ENCODE measurements at places on chromosomes 2 and 18.

GRCh38 chr2:26576565-26577441 lies 64.4 kb downstream of the CIB4 start:
- no peak for DNase-seq

DNA sequence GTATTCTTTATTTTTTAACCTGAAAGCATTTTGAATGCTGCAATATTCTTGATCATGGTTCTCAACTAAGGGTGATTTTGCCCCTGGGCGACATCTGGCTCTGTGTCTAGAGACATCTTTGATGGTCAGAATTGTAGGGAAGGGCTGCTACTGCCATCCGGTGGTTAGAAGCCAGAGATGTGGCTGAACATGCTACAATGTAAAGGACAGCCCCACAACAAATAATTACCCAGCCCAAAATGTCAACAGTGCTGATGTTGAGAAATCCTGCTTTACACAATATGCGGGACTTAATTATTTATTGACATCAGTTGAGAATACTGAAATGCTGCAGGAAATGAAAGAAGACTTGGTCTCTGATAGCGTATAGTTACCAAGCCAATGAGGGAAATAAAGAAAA lies 37.5 kb upstream of the SERPINB2 start:
- peak; percentile 17 for DNase-seq

- peak; percentile 34 for DNase-seq
Observed at GRCh38 chr2:675982-676646, 1.1 kb downstream of the TMEM18 start.

DNA sequence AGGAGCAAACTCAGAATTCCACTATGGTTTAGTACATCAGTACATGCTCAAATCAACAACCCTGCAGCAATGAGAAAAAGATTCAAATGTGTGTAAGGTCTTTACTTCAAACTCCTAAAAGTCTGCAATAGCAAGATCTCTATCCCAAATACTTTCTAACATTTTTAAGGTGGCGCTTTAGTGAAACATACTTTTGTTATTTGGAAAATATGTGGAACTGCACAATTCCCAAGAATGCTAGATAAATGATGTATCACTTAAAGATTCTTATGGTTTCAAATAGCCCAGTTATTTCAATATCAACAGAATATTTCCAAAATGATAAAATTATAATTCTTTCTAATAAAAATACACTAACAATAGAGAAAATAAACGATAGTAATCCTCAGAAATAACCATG lies 227.6 kb upstream of the SMAD7 start:
- no peak for DNase-seq

GRCh38 chr2:241110607-241111439 lies 8.7 kb upstream of the MTERF4 start:
- peak; percentile 66 for DNase-seq

DNA sequence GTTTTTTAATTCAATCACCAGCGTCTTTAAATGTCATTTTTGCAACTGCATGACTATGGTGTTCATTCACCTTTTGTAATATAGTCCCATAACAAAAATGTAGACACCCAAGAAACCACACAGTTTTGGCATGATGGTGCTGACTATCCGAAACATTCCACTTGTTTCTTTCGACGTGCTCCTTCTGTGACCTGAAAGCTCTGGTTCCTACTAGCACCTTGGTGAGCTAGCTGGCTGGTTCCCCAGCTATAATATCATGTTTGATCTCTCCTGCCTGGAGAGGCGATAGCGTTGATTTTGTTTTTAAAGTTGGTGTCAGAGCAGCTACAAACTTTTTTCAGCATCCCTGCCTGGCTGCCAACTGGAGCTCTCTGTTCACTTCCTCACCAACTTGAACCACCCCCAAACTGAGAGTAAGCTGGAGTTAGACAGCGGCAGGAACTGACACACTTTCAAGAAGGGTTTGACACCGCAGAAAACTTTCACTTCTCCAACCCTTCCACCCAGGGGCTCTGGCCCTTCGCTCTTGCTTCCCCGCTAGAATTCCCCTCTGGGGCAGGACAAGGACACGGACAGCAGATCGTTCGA lies 1.1 kb downstream of the ATAD2B start:
- peak; percentile 76 for DNase-seq

DNA sequence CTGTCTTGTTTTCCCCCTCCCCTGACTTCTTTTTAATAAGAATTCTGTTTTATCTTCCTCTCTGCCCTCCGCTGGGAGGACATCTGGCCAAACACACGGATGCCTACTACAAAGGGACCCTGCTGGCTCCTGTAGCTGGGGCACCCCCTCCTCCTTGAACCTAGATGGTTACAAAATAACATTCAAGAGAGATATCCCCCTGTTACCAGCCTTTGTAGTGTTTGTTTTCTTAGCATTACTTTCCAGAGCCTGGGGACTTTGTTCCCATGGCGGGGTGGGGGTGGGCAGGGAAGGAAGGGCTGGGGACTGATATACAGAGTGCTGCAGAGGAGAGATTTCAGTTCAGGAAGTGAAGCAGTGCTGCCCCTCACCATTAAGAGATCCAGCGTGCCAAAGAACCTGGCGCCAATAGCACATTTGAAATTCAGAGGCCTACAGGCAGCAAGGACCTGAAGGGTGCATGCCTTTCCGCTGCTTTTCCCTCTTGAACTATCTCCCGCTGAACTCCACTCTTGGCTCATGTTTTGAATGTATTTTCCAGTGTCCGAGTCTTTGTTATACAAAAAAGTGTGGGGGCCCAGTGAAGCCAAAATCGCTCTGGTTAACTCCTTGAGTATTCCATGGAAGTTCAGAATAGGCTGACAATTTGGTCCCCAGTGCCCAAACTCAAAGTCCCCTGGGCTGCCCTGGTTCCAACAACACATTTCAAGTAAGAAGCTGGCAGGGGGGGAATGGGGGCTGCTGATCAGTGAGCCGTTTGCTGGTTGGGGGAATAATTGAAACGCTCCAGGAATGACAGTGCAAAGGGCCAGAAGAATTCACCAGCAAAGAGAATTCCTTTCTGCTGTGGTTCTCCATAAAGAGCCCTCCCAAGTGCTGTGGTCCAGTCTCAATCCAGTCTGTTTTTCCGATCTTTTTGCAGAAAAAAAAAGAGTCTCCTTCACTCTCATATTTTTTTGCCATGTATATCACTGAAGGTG lies 94.8 kb upstream of the THOC1 start:
- no peak for DNase-seq

DNA sequence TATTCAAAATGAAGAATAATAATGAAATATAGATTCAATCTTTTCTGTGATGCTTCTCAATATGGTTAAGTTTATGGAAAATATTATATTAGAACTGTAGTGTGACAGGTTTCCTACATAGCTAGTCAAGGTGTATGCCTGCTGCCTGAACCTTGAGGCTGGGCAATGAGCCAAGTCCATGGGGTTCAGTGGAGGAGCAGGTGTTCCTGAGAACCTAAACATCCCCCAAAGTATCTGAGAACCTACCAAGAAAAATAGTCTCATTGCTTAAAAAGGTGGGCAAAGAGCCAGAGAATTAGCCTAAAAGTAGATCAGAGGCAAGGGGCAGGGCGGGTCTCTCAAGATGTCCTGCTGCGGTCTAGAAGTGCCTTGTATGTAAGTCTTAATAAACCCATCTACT lies 185.9 kb upstream of the SPHKAP start:
- DNase-seq: no peak

GRCh38 chr2:150280231-150280630 lies 207.2 kb downstream of the RND3 start:
- no peak for DNase-seq

- DNase-seq: no peak
Observed at GRCh38 chr2:151484100-151484499, 74.4 kb downstream of the RIF1 start.

Measured in GM20000 (cell line).